ENCODE measurements at places on chromosomes 6 and 20. TPM values are rescaled to one million over a fixed set of nuclear protein-coding genes. Genes with fewer than 3 reads are reported as not detected.

The TREML2 gene
- polyA plus RNA-seq = not detected

The SPEF1 gene
- polyA plus RNA-seq = 1.7 TPM

The EYA2 gene
- 1.7 TPM for polyA plus RNA-seq

The HLA-DRA gene
- 19.3 TPM for polyA plus RNA-seq

The SLC9A8 gene
- polyA plus RNA-seq = 9.9 TPM

The NANP gene
- 1.8 TPM for polyA plus RNA-seq

The KIFC1 gene
- polyA plus RNA-seq = 0.19 TPM

The GSTA4 gene
- polyA plus RNA-seq = 19.3 TPM

The RFX6 gene
- polyA plus RNA-seq = 20.8 TPM

The PLN gene
- polyA plus RNA-seq = 2.1 TPM

The LAMA2 gene
- 1.7 TPM for polyA plus RNA-seq

GRCh38 chr20:22379472-22379871 lies 204.9 kb downstream of the FOXA2 start:
- no peak for DNase-seq

GRCh38 chr20:4999788-5000187 lies 1.5 kb downstream of the SLC23A2 start:
- DNase-seq = no peak

GRCh38 chr20:1895674-1896483 lies 672 bp downstream of the SIRPA start:
- no peak for DNase-seq

DNA sequence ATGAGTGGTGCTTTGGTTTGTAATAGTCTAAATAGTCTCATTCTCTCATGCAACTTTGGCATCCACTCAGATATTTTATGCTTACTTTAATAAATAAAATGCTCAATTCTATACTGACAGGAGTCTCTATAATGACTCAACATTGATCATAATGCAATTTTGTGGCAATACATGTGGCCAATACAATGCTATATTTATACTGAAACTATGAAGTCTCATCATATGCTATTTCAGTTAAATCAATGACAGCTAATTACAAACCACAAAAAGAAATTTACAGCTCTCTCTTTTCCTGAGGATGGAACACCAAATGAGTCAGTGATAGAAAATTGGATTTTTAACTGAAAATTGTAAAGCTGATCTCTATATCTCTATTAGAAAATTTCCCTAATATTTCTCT lies 77.1 kb downstream of the WASF1 start:
- no peak for DNase-seq

- DNase-seq = no peak
These were observed 117.8 kb downstream of the QRSL1 start for GRCh38 chr6:106747139-106747538.

GRCh38 chr6:43768506-43768860 lies 1.5 kb upstream of the VEGFA start:
- DNase-seq = no peak

DNA sequence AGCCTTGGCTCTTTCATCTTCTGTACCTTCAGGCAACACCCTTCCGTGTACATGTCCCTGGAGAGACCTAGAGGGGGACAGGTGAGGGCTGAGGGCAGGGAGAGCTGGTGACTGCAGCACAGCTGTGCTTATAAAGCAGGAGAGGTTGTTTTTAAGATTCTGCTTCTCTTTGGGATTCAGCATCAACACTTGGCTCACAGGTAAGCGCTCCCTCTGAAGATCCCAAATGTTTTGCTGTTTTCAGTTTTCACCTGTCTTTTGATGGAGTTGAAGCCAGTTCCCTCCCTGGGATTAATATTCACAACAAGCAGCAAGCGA lies 19.4 kb upstream of the TRAF3IP2 start:
- no peak for DNase-seq

DNA sequence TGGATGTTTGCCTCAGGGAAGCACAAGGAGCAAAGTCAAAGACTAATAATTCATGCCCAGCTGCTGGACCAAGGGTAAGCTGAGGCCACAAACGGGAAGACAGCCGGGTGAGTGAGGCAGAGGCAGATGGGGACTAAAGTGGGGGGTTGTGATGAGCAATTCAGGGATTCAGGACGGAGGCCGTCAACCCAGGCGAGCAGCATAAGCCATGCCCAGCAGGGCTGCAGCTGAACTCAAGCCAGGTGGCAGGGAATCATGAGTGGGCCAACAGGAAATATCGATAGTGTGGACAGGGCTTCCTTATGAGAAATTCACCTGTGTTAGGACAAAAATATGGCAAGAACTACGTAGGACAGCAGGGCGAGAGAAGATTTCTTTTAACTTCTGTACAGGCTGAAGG lies 246.8 kb downstream of the CDC5L start:
- DNase-seq = no peak

GRCh38 chr20:57672953-57673575 lies 36.8 kb downstream of the PMEPA1 start:
- no peak for DNase-seq

DNA sequence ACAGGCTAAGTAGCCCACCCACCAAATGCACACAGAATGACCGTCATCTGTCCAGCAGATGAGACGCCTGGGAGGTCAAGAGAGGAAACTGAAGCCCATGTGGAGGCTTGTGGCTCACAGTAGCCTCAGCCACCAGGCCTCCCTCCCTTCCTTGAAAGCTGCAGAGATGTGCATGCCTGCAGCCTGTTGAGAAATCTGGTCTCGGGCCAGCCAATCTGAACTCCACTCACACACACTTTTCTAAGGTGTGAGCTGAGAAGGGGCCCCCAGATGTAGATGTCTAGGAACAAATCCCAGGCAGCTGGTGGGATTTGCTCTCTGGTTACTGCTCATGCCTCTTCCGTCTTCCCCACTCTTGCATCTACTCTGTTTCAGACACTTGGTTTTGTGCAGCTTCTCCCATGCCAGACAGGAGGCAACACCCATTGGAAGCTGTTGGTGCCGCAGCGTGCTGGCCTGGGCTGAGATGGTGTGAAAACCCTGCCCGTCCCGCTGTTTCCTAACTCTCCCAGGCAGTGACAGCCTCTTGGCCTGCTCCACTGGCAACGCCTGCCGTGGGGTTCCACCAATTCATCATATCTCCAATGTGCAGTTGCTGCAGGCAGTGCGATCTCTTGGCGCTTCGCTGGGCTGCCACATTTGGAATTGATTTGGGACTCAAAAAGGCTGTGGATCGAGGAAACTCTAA lies 24.1 kb upstream of the PAX1 start:
- DNase-seq = no peak

DNA sequence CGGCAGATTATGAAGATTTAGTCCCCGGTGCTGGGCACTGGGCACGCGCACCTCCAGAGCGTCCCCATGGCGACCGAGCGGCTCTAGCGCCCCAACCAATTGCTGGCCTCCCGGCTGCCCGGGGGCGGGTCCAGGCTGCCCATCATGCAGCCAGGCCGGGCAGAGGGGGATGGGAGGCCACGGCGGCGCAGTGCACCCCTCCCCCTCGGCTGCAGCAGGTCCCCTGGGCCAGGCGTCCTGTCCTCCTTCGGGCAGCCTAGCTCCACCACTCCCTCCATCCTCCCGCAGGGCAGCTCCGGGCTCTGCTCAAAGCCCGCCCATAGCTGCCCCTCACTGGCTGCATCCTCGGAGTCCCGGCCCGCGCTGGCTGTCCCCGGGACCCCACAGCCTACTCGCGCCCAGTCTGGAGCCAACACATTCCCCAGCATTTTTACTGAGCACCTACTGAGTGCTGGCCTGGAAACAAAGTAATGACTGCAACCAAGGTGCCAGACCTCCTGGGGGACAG lies 99.4 kb downstream of the ASXL1 start:
- DNase-seq = peak; percentile 73

- no peak for DNase-seq
These were observed 155.9 kb downstream of the QRSL1 start for GRCh38 chr6:106785298-106785697.

- no peak for DNase-seq
These were observed 52.9 kb downstream of the ATP9A start for GRCh38 chr20:51715163-51715855.

DNA sequence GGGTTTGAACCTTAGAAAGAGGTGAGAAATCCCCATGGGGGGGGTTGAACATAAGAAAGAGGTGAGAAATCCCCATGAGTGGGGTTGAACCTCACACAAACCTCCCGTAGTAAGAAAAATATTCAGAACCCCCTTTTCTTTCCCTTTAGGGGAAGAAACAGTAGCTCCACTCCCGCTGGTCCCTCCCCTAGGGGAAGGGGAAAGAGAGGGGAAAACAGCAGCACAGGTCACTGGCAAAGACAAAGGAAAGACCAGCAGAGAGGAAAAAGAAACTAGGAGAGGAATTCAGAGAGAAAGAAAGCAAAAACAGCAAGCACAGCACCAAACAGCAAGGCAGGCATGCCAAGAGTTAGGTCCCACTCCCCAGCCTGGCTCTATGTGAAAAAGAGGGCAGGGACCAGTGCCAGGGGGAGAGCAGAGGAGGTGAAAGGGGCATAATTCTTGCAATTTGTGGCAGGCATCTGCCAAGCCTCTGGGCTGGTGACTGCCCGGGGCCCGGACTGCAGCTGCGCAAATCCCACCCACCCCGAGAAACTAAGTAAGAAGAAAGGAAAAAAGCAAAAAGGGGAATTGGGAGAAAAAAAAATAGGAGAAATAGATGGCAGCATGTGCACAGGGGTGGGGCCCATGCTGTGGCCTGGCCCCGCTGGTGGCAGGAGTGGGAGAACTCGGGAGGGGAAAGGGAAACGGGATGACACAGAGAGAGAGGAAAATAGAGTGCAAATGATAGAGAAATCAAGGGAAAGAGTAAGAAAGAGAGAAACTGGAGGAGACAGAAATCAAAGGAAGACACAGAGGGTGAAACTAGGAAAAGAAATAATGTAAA lies 15.1 kb upstream of the GOPC start:
- DNase-seq = no peak

- DNase-seq = no peak
These were observed 42.8 kb downstream of the HLA-DPB1 start for GRCh38 chr6:33118525-33119123.

GRCh38 chr6:126661646-126662045 lies 321.7 kb downstream of the CENPW start:
- DNase-seq = no peak

DNA sequence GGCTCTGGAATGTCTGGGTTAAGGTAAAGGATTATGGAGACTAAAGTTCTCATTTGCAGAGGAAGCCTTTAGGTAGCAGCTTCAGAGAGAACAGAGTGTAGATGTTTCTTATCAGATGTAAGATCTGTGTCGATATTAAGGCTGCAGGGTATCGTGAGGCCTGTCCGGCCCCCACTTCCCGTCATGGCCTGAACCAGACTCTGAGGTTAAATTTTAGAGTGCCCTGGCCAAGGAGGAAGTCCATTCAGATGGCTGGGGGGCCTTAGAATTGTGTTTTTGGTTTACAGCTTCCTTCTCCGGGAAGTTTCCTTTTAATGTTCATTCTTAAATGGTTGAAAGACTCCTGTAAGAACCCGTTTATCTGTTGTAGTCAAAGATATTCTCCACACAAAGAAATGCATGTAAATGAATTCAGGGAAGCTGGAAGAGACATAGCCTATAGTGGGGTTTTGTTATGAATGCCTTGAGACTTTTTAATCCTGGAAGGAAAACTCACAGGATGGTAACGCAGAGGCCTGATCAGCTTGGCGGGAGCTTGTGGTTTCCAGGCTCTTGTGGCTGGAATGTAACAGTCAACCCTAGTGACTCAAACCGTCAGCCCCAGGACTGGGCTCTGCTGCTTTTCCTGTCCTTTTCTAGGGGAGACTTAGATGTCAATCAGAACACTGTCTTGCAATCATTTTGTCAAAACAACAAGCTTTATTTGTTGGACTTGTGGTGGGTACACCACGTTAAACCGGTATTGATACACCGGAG lies 34.7 kb downstream of the KIF25 start:
- DNase-seq = no peak

Data from pancreas (tissue), 10 donors.